T follicular helper cell (primary cell): ENCODE measurements at places on chromosomes 4 and X.

GRCh38 chrX:55924574-55924973 lies 207.0 kb downstream of the RRAGB start:
- no peak for DNase-seq

GRCh38 chr4:129974730-129975129 lies 878.8 kb downstream of the C4orf33 start:
- no peak for DNase-seq

- no peak for DNase-seq
Measured at GRCh38 chr4:8035371-8035780, 95.7 kb upstream of the AFAP1 start.

DNA sequence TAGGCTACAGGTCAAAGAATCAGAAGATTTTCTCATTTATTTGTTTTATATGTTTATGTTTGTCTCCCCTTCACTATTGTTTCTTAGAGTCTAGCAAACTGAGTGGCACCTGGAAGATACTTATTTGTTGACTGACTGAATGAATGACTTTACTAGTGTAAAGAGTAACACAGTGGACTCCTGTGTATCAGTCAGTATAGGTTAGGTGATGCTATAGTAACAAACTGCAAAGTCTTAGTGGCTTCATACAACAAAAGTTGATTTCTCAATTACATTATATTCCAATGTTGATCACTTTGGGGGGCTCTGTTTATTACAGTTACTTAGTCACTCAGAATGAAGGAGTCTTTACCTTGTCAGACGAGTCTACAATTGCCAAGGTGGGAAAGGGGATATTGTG lies 76.6 kb downstream of the DCK start:
- DNase-seq = no peak

- no peak for DNase-seq
Measured at GRCh38 chr4:183853548-183853940, 51.6 kb upstream of the STOX2 start.

GRCh38 chrX:115372152-115372551 lies 82.6 kb downstream of the LUZP4 start:
- no peak for DNase-seq

GRCh38 chrX:1463581-1463980 lies 10.9 kb upstream of the ASMTL start:
- no peak for DNase-seq

DNA sequence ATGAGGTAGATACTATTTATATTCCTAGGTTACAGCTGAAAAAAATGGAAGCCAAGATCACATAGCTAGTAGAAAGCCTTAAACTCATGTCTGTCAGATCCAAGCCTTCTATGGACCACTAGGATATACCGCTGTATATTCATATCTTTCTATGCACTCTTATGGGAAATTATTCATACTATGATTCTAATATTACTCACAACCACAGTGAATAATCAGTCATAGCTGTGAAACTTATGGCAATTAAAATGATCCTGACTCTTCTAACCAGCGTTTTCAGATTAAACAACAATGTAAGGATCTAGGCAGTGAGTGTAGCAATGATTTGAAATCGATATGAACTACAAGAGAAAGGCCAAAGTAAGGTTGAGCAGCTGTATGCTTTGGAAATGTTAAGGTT lies 111.0 kb downstream of the RASGEF1B start:
- DNase-seq = no peak

DNA sequence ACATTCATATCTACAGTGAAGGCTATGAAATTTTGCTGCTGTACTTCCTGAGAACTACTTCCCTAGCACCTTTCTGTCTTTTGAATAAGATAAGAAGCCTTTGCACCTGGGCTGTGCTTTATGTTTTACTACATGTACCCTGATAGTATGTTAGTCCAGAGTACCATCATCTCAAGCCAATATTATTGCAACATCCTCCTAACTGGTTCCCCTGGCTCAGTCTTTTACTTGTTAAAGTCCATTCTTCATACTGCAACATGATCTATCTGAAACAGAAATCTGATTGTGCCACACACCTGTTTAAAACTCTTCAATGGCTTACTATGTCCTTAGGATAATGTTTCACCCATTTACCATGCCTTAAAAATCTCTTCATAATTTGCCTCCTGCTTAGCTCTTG lies 102.3 kb downstream of the AGTR2 start:
- no peak for DNase-seq

DNA sequence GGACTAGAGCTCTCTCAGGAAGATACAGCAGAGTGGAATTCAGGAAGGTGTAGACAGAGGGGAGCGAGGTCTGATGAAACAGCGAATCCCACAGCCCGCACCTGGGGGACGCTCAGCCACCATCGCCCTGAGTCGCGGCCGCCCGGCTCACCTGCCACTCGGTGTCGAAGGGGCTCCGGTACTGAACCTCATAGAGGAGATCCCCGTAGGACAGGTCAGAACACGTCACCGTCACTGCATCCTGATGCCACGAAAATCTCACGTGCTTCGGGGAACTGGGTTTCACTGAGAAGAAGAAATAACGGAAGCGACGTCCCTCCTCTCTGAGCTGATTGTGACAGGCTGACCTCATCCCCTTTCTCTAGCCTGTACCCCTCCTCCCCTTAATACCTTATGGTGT lies 10.2 kb downstream of the CRLF2 start:
- DNase-seq = no peak

GRCh38 chr4:40055511-40055862 lies 1.2 kb upstream of the N4BP2 start:
- no peak for DNase-seq

- DNase-seq = no peak
Measured at GRCh38 chr4:151676301-151676700, 84.5 kb downstream of the GATB start.

GRCh38 chrX:149010013-149010852 lies 494.9 kb downstream of the IDS start:
- DNase-seq = no peak

GRCh38 chr4:11799196-11799595 lies 370.5 kb upstream of the HS3ST1 start:
- no peak for DNase-seq

- no peak for DNase-seq
Measured at GRCh38 chr4:76991161-76991660, 41.7 kb downstream of the SEPTIN11 start.

DNA sequence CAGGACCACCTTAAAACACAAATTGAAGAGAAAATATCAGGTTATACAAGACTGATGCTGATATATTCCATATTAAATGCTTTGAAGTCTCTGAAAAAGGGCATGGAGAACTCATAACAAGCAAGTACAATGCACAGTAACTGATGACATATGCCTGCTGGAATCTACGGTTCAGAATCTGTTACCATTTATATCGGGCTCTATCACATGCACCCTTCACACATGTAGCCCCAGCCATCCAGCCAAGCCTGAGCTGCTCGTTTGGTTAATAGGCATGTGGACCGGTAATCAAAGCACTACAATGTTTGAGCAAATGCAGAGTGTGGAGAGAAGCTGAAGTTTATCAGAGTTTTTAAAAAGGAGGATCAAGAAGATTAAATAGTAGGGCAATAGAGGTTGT lies 11.8 kb downstream of the COMMD8 start:
- DNase-seq = no peak

GRCh38 chr4:95155759-95156451 lies 392.9 kb downstream of the UNC5C start:
- DNase-seq = no peak

- no peak for DNase-seq
Measured at GRCh38 chr4:125650557-125650956, 335.8 kb downstream of the FAT4 start.

DNA sequence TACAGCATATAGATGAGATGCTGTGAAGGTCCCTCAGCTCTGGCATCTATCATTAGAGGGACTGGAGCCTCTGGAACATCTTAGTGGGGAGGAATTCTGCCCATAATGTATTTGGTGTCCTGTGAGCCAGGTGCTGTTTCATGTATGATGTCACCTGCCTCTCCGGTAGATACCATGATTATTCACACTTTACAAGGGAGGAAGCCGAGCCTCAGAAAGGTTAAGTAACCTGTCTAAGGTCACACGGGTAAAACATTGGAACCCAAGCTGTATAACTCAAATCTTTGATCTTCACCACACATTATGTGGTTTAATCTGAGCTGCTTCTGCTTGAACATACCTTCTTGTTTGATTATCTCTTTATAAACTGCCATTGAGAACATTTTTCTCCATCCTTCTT lies 442.8 kb downstream of the BCOR start:
- DNase-seq = no peak

- DNase-seq = no peak
Measured at GRCh38 chr4:82373486-82373815, 340 bp downstream of the HNRNPD start.

- DNase-seq = no peak
Measured at GRCh38 chr4:178387756-178388155, 945.5 kb upstream of the AGA start.

GRCh38 chrX:85544609-85545008 lies 165.1 kb upstream of the POF1B start:
- DNase-seq = no peak

GRCh38 chr4:161894014-161894413 lies 269.8 kb downstream of the FSTL5 start:
- no peak for DNase-seq

- no peak for DNase-seq
Measured at GRCh38 chrX:114584375-114584943, 573 bp downstream of the HTR2C start.

GRCh38 chrX:73828080-73828720 lies 265.2 kb downstream of the CHIC1 start:
- DNase-seq = no peak

DNA sequence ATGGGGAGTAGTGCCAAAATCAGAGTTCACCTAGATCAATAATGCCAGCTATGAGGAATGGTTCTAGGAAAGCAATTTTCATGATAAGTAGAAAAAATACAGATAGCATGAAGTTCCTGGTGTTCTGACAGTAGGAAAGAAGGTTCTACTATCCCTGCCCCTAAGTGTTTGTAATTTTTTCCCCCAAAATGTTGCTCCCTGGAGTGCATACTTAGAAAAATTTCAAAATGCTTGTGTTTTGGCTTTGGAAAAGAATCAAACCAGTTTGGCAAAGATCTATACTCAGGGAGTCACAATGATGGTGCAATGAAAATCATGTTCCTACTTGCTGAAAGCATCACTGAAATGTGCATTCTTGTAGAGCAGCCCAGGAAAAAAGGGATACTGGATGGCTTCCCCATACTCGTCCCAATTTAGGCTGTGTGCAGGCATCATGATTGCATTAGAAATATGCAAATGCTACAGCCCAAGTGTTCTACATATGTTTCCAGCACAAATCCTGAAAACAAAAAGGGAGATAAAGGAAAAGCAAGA lies 74.7 kb downstream of the LPAR4 start:
- no peak for DNase-seq

DNA sequence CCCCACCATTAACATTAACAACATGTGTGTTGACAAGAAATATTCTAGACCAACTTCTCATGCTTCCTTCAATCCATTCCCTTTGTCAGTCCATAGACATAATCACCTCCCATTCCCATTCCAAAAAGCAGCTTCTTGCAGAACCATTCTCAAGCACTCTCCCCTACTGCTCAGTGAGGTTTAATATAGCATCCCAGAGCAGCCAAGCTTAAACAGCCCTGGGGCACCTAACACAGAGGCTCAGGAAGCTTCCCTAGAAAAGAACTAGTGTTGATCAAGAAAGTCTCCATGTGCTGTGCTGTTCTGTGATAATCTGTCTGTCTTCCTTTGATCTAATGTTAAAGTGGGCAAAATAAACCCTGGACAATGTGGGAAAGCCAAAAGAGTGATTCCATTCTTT lies 174.2 kb upstream of the NOCT start:
- no peak for DNase-seq

- DNase-seq = no peak
Measured at GRCh38 chrX:24133312-24133711, 16.2 kb upstream of the ZFX start.

- no peak for DNase-seq
Measured at GRCh38 chr4:77264826-77265225, 107.8 kb downstream of the CCNG2 start.

DNA sequence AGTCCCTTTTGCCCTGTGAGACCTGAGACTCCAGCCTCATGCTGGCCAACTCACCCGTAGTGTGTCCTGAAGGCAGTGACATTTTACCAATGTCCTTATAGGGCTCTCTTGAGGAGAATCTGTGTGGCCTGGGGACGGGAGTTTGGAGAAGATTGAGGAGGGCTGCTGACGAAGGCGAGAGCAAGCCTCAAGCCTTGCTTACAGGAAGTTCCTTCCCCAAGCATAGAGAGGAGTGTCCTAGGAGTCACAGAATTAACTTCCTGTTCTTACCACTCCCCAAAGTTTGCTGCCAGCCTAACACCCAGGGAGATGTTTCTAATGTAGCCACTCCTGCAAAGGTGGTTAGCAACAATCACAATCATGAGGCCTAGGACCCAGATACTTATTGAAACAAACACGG lies at the start of gene NXF3:
Gene NXF3, minus strand, starts transcription at position 202 of the 400 bp plus-strand sequence. Its CDS starts 120 bp downstream, at position 82.
- DNase-seq = no peak

GRCh38 chr4:90840828-90841227 lies 713.6 kb downstream of the CCSER1 start:
- no peak for DNase-seq

DNA sequence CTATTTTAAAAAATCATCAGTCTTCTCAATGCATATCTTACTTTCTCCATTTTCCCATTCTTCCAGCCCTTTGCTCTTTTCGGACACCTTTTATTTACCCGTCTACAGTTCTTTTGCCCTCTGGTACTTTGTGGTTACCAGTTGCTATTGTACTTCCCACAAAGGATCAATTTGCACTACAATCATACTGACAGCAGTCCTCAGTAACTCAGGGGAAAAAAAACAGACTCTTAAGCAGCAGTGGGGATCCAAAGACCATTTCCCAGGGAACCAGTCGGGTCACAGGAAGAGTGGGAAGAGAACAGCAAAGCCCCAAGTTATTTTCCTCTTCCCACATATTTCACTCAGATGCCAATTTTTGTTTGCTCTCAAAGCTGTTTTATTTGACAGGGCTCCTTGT lies 23.1 kb downstream of the DMD start:
- no peak for DNase-seq

- DNase-seq = no peak
Measured at GRCh38 chrX:2549876-2550275, 49.1 kb upstream of the DHRSX start.

GRCh38 chr4:22778547-22779163 lies 85.9 kb downstream of the GBA3 start:
- no peak for DNase-seq

DNA sequence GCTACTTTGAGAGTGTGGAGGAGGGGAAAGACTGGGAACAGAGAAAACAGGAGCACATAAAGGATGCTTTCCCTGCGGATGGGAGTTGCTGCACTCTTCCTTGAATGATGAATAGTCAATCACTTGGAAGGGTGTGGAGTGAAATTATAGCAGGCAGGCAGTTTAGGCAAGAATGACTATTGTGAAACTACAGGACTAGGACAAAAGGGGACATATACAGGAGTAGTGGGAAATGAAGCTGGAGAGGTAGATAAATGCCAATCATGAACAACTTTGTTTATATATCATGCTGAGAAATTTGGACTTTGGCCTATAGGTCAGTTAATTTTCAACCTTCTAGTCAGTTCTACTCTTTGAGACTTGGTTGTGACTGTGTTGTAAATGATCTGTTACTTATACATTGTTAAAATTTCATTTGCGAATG lies 76.9 kb downstream of the PAQR3 start:
- no peak for DNase-seq
